Activated CD8-positive, alpha-beta memory T cell treated with anti-CD3 and anti-CD28 coated beads, Interleukin-2, amount 10 ng/mL, durations not matched to agents 7 days and 5 days (primary cell): ENCODE measurements at places on chromosomes 12 and 14. TPM values are rescaled to one million over a fixed set of nuclear protein-coding genes. Genes with fewer than 3 reads are reported as not detected.
A peak's percentile ranks its signal among the peaks of the same experiment; 100 is the strongest.

GRCh38 chr12:20439626-20440025, 71.3 kb downstream of the PDE3A start:
- no peak for DNase-seq

DNA sequence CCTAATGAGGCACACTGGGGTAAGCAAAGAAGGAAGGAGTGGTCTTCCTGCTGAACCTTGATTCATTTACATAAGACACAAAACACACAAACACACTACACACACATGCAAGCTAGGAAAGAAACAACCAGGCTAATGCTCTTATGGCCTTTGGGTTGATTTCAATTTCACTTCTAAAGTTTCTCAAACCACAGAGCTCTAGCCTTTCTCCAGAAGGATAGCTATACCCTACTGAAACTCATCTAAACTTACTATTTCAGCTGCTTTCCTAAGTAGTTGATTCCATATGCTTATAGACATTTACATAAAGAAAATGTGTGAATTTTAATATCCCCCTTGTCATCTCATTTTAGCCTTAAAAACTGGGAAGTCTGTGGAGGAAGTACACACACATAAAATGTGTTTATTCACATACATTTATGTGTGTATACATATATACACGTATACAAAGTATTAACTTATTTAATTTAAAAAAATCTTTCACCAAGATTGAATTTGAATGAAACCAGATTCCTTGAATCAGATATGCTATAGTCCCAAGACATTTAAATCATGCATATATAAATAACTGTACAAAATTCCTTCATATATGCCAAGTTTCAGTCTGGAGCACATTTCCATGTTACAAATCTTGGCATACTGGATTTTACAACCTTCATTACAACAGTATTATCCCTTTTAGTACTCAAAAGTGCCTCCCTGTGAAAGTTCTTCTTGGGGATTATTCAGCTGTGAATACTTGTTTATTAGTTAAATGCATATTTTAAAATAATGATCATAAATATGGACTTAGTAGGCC, 231.8 kb upstream of the NPAS3 start:
- DNase-seq = no peak

ADAM21 gene
- total RNA-seq = 0.07 TPM

DNA sequence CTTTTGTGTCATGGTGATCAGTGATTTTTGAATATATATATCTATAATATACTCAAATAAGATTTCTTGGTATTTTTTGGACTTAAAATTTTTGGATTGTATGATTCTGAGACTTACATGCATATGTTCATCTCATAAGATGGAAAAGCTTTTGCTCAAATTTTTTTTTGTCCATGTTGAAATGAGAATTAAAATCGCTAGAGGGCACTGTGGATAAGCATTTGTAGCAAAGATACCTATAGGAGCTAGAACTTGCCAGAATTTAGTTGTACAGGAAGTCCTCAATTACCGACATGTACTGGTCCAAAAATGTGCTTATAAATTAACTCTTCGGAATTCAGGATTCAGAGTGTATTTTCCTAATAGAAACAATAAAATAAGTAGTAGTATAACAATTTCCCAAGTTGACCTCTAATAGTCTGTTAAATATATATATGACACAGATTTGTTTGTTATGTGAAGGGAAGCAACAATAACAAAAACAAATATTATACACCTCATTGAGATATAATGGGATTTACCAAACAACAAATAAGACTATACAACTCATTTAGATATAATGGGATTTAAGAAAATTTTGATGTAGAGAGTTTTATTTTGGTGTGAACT, 179.6 kb downstream of the TMEM117 start:
- DNase-seq = no peak

DNA sequence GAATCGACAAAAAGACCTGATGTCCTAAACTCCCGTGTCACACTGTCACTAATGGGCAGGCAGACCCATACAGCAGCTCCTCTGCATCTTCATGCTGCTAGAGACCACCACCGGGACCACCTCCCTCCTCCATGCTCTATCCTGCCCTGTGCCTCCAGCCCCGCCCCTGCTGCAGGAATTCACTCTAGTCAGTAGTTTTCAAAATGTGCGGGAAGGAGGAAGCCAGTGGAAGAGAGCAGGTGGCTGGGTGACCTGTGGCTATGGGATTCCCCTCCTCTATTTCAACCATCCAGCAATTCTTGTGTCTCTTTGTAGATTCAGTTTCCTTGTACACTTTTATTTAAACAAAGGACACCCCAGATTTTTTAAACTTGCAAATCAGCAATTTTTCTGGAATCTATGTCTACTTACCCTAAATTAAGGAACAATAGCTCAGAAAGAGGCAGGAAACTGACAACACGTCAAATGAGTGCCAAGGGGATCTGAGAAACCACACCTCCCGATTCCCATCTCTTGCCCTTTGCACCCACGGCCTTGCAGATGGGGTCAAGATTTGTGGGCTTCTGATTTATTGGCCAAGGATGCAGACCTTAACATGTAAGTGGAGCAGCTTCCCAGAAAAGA, 20.4 kb upstream of the MAP1LC3B2 start:
- DNase-seq = no peak

SRRM4 gene
- total RNA-seq = not detected

DLK1 gene
- total RNA-seq = not detected

DNA sequence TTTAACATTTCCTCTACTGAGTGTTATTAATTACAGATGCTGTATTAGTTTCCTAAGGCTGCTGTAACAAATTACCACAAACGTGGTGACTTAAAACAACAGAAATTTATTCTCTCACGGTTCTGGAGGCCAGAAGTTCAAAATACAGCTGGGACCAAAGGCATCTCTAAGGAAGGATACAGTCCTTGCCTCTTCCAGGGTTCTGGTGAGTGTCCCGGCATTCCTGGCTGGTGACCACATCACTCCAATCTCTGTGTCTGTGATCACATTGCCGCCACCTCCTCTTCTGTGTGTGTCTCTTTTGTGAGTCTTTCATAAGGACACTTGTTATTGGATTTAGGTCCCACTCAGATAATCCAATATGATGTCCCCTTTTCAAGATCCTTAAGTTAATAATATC, 85.1 kb upstream of the CCDC198 start:
- DNase-seq = no peak

- peak; percentile 37 for DNase-seq
Observed at GRCh38 chr14:100525615-100526014, 61.6 kb downstream of the BEGAIN start.

PTGDR gene
- 1.7 TPM for total RNA-seq

ATL1 gene
- total RNA-seq = 2.2 TPM

DNA sequence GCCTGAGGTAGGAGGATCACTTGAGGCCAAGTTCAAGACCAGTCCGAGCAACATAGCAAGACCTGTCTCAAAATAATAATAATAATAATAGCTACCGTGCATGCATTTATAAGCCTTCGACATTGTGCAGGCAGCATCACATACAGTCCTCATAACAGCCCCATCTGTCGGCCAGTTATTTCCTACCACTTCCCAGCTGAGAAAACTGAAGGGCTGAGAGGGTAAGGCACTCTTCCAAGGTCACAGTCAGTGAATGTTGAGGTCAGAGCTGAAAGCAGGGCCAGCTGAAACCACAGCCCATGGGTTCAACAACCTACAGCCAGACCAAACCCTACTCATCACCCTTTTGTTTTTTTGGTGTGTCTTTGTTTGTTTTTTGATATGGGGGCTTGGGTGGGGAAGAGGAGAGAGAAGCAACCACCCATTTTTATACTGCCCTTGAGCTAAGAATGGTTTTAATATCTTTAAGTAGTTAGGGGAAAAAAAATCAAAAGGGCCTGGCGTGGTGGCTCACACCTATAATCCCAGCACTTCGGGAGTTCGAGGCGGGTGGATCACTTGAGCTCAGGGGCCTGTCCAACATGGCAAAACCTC, 16.8 kb upstream of the ITPK1 start:
- DNase-seq = peak; percentile 50

- DNase-seq = peak; percentile 43
Observed at GRCh38 chr12:85036234-85036707, at the start of the genes LRRIQ1 and TSPAN19. LRRIQ1 (plus strand) TSS chr12:85036351; CDS start chr12:85038177, 1,826 bp downstream. TSPAN19 (minus strand) TSS chr12:85036277; CDS start chr12:85029946, 6,331 bp downstream.

DNA sequence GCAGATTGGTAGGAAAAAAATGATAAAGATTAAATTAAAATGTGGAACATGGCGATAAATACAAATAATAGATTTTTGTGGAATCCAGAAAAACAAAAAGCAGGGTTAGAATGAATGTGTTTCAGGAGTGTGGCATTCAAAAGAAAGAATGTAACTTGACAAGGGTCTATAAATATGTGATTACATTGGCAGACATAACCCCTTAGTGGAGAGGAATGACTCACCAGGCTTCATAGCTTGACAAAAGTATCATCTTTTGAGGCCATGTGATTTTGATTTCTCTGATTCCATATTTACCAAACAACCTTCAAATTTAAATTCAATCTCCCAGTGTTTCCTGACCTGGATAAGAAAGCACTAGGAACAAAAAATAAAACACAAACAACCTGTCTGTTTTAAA, 24.4 kb upstream of the MGST1 start:
- no peak for DNase-seq

DNA sequence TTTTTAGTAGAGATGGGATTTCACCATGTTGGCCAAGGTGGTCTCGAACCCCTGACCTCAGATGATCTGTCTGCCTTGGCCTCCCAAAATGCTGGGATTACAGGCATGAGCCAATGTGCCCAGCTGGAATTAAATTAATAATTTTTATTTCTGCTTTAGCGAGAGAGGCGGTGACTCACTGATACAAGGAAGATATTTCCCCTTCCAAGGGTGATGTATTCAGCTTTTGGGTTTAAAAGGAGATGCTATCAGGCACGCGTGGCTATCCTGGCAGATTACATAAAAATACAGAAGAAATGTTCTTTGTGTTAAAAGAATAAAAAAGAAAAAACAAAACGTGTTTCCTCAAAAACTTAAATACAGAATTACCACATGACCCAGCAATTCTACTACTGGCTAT, 12.4 kb upstream of the P2RX7 start:
- no peak for DNase-seq

GRCh38 chr14:23143911-23144310, 24.9 kb upstream of the CEBPE start:
- no peak for DNase-seq
